ENCODE measurements at places on chromosomes 1 and 21.
A peak's percentile ranks its signal among the peaks of the same experiment; 100 is the strongest.

GRCh38 chr1:19169642-19170041 is 40.4 kb downstream of the UBR4 start:
- DNase-seq, result no peak

- DNase-seq, result no peak
Measured at GRCh38 chr1:91774520-91775203, 111.3 kb downstream of the TGFBR3 start.

DNA sequence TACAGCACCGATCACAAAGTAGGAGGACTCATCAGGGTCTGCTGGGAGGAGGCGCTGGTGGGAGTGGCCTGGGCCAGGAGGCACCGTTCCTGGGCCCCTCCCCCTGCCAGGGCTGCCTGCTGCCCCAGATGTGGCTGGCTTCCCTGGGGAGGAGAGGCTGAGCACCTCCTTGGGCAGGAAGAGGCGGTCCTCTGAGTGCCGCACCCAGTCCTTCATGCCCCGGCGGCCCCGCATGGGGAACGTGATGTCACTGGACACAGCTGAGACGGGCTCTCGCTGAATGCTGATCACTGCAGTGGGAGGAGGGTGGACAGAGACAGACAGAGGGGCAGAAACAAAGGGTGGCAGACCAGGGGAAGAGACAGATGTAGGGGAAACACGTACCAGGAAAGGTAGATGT is 24.8 kb downstream of the ADGRB2 start:
- DNase-seq, result peak; percentile 69

DNA sequence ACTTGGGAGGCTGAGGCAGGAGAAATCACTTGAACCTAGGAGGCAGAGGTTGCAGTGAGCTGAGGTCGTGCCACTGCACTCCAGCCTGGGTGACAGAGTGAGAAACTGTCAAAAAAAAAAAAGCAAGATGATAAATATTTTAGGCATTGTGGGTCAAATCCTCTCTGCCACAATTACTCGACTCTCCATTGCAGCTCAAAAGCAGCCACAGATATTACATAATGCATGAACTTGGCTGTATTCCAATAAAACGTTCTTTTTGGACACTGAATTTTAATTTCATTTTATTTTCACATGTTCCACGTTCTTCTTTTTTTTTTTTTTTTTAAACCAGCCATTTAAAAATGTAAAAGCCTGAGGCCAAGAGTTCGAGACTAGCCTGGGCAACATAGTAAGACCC is 69.4 kb downstream of the TCP10L start:
- DNase-seq, result no peak

DNA sequence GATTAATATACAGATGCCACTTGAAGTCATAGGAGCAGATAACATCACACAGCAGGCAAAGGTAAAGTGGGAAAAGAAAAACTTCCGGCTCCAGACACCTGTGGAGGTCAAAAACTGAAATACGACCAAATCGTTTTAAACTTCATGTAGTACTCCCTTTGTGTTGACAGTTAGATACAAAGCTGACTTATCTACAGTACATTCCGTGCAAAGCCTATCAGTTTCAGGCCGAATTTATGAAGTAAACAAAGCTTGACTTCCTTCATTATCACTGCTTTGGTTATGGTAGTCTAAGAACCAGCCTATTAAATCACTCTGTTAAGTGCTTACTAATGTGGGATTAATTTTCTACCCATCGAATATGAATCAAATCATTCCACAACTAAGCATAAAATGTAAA is 156.3 kb downstream of the SMYD3 start:
- DNase-seq, result no peak

DNA sequence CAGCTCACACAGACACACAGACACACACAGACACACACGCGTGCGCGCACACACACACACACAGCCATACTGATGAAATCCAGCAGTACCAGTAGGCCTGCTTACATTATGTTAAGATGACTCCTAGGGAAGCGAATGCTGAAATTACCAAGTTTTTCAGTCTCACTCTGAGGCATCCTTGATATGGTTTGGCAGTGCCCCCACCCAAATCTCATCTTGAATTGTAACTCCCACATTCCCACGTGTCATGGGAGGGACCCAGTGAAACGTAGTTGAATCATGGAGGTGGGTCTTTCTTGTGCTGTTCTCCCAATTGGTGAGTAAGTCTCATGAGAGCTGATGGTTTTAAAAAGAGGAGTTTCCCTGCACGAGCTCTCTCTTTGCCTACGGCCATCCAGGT is 64.1 kb downstream of the TIAM1 start:
- no peak for DNase-seq

- DNase-seq, result no peak
Measured at GRCh38 chr1:147475488-147475887, 65.8 kb upstream of the BCL9 start.

GRCh38 chr1:86197206-86197855 is 40.8 kb upstream of the COL24A1 start:
- DNase-seq, result no peak

- no peak for DNase-seq
Measured at GRCh38 chr1:187631381-187631675, 802.6 kb downstream of the PLA2G4A start.

- DNase-seq, result no peak
Measured at GRCh38 chr1:203638103-203638475, 11.5 kb downstream of the ATP2B4 start.

- no peak for DNase-seq
Measured at GRCh38 chr1:221356693-221357092, 385.2 kb downstream of the DUSP10 start.

DNA sequence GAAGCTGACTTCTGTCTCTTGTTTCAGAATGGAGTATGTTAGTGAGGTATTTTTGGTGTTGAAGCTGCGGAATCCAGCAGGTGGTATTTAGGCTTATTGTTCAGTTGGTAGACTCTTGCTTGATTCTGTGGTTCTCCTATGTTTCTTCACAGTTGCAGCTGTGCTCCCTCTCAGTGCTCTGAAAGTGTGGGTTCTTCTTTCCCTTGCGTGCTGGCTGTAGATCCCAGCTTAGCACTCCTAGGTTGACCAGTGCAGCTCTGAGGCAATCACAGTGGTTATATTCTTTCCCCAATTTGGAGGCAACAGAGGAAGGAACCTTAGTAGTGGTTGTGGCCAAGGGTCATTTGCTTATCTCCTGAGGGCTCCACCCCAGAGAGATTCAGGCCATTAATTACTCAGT is 269.2 kb upstream of the NRIP1 start:
- DNase-seq, result no peak

DNA sequence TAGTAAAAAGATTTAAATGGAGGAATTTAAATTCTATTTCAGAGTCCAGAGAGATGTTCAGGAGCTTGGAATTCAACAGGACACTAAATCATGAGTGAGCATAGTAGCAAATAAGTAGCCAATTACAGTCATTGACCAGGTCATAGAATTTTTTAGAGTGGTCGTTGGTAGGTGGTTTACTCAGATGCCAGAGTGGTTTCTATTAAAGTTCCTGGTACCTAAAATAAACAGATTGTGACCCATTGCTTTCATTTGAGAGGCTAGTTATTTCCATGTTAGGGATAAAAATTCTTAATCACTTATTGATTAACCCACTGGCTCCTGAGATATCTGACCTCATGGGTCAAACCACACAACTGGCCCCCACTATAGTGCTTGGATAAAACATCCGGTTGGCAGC is 201.3 kb downstream of the ASTN1 start:
- no peak for DNase-seq

- peak; percentile 63 for DNase-seq
Measured at GRCh38 chr1:1554926-1555915, 14.8 kb upstream of the TMEM240 start.

- no peak for DNase-seq
Measured at GRCh38 chr1:26034504-26035202, 11.3 kb downstream of the SLC30A2 start.

DNA sequence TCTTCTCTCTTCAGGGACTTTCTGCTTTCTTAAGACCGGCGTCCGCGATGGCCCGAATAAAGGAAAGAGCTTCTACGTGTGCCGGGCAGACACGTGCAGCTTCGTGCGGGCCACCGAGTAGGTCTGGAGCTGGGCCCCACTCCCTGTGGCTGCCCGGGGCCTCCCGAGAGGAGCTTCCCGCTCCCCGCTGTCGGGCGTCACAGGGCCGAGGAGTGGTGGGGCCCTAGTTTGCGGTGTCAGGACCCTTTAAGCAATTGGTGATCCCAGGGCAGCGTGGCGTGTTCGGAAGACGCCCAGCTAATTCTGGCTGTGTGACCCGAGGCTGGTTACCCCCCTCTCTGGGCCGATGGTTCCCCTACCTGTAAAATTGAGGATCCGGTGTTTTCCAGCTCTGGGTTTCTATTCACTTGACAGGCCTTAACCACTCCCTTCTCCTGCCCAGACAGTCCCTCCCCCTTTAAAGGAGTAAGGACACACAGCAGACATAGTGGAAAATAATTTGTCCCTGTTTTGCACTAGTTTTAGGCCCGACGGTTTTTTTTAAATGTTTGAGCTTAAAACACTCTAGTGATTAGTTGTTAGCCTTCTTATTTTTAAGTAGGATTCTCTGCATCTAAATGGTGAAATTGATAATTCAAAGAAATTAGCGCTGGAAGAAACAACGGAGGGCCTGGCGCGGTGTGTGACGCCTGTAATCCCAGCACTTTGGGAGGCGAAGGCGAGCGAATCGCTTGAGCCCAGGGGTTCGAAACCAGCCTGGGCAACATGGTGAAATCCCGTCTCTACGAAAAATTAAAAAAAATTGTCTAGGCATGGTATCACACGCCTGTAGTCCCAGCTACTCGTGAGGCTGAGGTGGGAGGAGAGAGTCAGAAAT is 553 bp downstream of the TTF2 start:
- DNase-seq, result peak; percentile 75

DNA sequence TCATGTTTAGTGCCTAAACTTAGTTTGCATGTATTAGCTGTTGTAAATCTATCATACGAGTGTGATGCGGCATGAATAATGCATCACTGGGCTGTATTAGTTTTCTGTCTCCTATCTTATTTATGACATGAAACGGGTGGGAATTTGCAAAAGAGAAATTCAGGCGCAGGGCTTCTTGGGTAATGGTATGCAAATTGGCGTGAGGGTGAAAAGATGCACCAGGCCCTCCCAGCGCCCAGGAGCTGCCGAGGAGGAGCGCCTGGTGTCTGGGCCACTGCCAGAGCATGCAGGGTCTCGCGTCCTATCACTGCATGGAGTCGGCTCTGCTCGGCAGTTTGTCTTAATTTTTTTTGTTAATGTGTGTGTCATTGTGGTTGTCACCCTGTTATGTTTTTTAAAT is 82.9 kb upstream of the ACTL8 start:
- DNase-seq, result peak; percentile 52

GRCh38 chr1:183349201-183349711 is 68.9 kb downstream of the NMNAT2 start:
- DNase-seq, result peak; percentile 90

GRCh38 chr1:9942399-9942938 is 722 bp downstream of the LZIC start:
- DNase-seq, result peak; percentile 34

DNA sequence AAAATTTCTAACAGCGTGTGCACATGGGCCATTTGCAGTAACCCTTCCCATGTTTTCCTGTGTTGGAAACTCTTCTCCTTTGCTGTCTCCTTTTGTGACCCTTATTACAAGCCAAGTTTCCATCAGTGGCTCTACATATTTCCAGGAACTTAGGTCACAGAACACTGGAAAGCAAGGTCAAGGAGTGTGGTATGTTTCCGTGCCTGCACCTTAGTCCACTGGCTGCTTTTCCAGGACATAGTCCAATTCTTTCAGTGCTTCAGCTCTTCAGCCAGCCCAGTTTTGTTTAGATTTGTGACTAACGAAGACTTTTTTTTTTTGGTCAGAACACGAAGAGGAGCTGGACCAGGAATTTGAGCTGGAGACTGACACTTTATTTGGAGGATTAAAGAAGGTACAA is 33.8 kb downstream of the HHAT start:
- no peak for DNase-seq

DNA sequence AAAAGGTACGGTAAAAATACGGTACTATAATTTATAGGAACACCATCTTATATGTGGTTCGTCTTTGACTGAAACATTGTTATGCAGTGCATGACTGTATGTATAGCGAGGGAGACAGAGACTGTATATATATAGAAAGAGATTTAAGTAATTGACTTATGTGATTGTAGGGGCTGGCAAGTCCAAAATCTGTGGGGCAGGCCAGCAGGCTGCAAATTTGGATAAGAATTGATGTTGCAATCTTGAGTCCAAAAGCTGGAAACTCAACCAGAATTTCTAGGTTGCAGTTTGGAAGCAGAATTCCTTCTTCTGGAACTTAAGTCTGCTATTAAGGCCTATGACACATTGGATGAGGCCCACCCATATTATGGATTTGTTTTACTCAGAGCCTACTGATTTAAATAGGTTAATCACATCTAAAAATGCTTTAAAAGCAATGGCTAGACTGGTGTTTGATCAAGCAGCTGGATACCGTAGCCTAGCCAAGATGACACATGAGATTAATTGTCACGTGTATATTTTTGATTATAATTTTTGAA is 42.0 kb downstream of the LAMC1 start:
- no peak for DNase-seq

GRCh38 chr1:95084317-95085176 is 11.8 kb upstream of the ALG14 start:
- peak; percentile 34 for DNase-seq

GRCh38 chr1:61616830-61617229 is 108.1 kb downstream of the TM2D1 start:
- no peak for DNase-seq

DNA sequence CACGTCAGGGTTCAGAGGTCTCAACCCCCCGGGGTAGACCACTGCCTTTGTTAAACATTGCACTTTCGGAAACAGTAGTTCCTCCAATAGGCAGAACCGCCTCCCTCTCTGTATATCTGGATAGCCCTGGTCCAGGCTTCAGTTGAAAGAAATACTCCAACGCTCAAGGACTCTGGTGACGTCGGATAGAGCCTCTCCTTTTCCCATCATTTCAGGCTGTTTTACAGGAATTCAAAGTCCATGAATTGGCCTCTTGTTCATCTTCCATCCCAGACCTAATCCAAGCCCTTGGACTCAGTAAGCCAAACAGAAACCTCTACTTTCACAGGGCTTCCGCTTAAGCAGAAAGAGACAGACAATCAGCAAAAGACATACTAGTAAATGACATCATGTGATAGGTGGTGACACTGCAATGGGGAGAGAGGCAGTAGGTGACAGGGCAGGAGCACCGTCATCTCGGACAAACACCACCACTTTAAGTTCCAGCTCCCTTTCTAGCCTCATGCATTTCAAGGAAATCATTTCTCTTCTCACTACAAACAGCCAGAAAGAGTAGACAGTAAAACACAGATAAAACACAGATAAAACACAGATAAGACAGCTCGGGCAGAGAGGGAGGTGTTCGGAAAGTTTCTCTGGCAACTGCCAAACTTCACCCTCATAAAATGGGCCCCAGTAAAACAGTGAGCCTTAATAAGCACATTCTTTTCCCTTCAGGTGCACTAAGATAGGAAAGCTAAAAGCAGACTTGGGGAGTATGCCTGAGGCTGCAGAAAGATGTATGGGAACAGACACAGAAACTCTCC is 2.3 kb upstream of the PLA2G2A start:
- peak; percentile 40 for DNase-seq

GRCh38 chr1:18539171-18539570 is 58.4 kb downstream of the KLHDC7A start:
- no peak for DNase-seq
